ENCODE measurements at places on chromosomes 16 and 17. TPM values are rescaled to one million over a fixed set of nuclear protein-coding genes. Genes with fewer than 3 reads are reported as not detected.

The FAM20A gene
- total RNA-seq = 22.9 TPM

The SLC35B1 gene
- 62.9 TPM for total RNA-seq

The SLC6A2 gene
- total RNA-seq = not detected

The LGALS9 gene
- 1.8 TPM for total RNA-seq

The TBC1D3K gene
- under 0.01 TPM for total RNA-seq

The MYH2 gene
- under 0.01 TPM for total RNA-seq

The CD300LG gene
- not detected for total RNA-seq

The KRTAP1-5 gene
- total RNA-seq = 0.57 TPM

The SLFN14 gene
- total RNA-seq = not detected

All from smooth muscle cell of bladder (primary cell).